ENCODE measurements at places on chromosomes 16 and 17. TPM values are rescaled to one million over a fixed set of nuclear protein-coding genes. Genes with fewer than 3 reads are reported as not detected.

Gene MRPL38
- total RNA-seq, result 106 TPM

Gene ZFP1
- total RNA-seq, result 3.8 TPM

Gene CHD9NB
- 0.61 TPM for total RNA-seq

Gene CAPNS2
- not detected for total RNA-seq

Gene TCAP
- total RNA-seq, result 4,137 TPM

Gene CNTNAP1
- 4.7 TPM for total RNA-seq

Gene SPOP
- 60.4 TPM for total RNA-seq

Gene ENPP7
- not detected for total RNA-seq

Gene APOBR
- total RNA-seq, result 4.7 TPM

Gene KRT20
- not detected for total RNA-seq

Gene CCL18
- total RNA-seq, result 2.5 TPM

Gene CDH8
- 0.37 TPM for total RNA-seq

Gene HP
- 0.42 TPM for total RNA-seq

Measured in heart left ventricle (tissue), 16 donors.